GM12891 (cell line): ENCODE measurements at places on chromosomes 2 and 18.

DNA sequence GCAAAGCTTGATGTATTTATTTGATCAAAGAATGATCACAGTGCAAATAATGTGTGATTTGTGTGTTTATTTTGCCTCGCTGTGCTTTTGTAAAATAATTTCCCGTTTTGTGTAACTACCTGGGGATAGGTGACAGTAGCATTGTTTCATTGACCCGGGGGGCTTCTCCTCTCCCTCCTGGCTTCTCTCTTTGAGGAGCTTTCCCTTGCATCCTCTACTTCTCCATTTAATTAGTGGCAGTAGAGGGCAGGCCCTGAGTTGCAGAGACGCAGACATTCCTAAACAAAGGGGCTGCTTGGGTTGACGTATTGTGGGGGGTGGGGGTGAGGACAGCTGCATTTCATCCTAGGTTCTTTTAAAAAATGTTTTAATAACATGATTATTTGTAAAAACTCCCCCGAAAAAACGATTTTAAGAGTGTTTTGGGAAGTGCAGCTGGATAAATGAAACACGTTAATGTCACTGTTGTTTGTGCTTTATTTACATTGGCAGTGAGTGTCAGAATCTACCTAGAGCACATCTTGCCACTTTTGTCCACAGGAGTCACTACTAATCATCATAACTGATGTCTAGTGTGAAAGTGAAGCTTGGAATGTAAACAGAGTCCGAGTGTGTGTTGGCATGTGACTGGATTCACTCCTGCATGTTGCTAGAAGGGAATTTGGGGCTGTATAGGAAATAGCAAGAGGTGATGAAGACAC, 2.2 kb downstream of the NEDD4L start:
- no peak for DNase-seq

DNA sequence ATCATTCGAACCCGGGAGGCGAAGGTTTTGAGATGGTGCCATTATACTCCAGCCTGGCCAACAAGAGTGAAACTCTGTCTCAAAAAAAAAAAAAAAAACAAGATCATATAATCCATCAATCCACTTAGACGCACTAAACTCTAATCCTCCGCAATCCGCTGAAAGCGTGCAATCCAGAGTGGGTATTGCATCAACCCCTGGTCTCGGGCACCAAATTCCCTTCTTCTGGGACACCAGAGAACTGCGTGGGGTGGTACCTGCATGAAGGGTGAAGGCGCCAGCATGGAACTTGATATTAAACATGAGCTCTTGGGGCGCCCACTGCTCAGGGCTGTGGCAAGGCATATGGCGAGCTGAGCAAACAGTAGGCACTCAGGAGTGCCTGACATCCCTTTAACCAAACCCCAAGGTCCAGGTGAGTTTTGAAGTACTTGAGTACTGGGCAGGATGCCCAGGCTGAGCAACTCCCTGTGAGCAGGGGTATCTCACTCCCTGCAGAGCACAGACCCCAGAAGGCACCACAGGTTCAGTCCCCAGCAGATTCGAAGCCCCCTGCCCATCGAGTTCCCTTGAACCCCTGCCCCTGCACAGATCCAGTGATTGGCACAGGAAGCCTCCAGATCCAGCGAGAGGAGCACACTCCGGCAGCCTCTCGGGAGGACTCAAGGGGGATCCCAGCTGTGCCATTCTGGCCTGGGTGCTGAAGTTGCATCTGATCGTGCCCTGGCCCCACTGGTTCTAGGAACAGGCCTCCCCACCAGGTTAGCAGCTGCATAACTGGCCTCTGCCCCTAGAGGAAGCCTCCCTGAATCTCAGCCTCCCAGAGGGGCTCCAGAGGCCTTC, 8.0 kb downstream of the ALPI start:
- no peak for DNase-seq

DNA sequence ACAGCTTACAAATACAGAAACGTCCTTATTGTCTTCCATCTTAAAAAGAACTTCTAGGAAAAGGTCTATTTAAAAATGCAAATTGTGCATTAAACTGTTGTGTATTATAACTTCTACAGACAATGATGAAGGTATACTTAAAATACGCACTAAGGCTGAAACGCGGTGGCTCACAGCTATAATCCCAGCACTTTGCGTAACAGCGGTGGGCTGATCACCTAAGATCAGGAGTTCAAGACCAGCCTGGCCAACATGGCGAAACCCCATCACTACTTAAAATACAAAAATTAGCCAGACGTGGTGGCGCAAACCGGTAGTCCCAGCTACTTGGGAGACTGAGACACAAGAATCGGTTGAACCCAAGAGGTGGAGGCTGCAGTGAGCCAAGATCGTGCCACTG, 4.9 kb downstream of the CUL3 start:
- no peak for DNase-seq

DNA sequence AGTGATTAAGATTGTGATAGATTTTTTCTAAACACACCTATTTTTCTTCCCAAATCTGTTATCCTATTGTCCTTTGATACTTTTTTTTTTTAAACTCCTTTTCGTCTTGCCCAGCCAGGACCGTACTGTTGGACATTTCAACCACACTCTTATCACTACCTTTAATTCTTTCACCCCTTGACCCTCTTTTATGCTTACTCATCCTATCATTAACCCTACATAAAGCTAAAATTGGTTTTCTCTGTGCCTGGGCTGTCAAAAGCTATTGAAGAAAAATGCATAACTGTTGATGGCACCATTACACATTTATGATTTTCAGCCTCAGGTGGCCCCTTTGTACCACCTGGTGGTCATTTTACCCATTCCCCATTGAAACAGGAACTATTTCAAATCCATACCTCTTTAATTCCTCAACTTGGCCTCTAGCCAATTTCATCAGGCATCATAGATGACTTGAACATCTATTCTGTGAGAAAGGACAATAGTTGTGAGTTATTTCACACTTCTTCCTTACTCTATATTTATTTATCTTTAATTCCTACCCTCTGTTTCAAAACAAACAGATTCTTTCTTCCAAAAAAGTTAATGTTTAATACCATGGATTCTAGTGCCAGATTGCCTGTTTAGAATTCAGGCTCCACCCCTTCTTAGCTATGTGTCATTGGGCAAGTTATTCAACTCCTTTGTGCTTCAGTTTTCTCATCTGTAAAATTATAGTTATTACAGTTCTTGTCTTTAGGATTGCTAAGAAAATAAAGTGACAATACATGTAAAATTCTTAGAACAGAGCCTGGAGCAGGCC, 258.6 kb downstream of the CAMKMT start:
- no peak for DNase-seq

GRCh38 chr2:205807758-205808157, 125.5 kb downstream of the NRP2 start:
- no peak for DNase-seq

DNA sequence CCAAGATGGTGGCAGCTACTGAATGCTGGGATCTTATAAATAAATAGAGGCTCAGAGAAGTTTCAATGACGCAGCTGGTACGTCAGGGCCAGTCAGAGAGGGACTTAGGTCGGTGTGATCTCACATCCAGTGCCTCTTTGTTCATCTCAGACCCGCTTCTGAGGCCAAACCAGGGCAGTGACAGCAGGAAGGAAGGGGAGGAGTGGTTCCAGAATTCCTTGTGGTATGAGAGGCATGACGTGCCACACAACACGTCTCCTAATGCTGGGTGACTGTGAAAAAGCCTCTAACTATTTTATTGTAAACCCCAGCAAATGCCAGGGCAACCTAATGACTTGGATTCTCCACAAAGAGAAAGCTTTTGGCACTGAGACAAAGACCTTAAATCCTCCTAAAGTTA, 423.3 kb downstream of the LPIN1 start:
- DNase-seq: no peak

DNA sequence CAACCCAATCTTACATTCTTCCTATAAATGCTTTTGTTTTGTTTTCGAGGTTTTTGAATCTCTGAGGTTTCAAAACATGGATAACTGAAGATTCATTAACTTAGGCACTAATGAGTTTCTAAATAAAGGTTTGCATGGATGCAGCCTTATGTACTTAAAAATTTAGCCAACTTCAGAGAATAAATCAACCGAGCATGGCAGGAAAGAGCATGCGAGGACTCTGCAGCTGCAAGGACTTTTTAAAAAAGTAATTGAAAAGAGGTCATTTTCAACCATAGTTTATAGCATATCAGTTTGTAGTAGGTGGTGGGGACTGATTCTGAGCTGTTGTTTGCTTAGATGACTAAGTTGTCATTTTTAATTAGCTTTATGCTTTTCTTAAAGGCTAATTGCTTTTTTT, 567.0 kb upstream of the ZEB2 start:
- no peak for DNase-seq

- DNase-seq: no peak
Measured at GRCh38 chr2:16189029-16189835, 248.9 kb downstream of the MYCN start.

DNA sequence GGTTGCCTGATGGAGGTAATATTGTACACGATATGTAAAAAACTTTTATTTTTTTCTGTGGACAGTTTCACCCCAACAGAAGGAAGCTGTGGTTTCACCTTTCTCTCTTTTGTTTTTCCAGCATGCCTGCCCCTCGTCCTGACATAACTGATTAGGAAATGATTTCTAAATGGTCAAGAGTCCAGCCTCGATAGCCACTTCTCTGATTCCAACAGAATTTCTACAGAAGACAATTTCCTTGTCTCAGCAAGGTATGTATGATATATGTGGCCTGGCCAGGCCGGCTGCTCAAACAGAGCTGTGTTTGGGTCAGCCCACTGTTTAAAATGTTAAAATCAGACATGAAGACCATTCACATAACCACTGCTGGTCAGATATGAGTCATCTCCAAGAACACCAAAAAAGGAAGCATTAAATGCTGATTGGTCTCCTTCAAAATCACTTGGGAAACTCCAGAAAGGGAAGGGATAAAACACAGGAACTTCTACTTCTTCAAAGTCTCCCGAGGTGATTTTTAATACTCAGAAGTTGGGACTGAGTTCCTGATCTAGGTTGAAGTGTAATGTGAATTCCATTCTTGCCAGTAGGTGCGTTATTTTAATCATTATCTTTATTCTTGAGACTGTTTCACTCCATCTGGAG, 22.3 kb downstream of the ATP8B1 start:
- no peak for DNase-seq

GRCh38 chr2:67865917-67866316, 196.9 kb downstream of the C1D start:
- DNase-seq: no peak
